ENCODE measurements at places on chromosomes 6 and 20.

DNA sequence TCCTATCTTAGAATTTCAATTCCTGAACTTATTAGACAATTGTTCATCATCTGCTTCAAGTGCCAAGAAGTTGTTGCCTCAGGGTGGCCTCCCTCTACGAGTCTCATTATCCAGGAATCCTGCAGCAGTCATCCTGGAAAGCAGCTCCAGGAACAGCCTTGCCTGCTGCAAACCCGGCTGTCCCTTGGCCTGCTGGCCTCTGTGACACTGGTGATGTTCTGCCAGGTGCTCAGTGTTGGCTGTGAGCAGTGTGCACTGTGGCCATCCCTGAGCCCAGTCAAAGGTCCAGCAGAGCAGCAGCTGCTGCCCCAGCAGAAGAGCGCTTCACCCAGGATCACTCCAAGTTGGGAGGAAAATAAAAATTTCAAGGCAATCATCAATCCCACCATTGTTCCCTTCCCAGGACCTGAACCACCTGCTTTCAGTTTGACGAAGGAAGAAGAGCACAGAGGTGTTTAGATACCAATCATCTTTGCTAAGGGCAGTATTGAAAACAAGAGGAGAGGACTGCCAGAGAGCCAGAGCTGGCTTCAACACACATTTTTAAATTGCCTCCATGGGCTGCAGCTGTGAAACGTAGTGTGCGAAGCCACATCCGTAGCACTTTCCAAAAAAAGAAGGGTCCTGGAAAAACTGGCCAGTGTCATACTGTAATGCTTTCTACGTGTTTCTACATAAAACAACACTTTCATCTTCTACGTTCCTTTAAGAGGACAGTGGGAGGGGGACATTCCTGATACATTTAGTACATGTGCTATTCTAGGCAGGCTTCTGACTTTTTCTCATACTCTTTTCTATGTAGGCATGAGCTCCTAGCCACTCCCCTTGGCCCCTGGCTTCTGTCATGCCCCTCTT is 7.2 kb upstream of the FAM50B start:
- DNase-seq: peak; percentile 65

GRCh38 chr20:49890471-49891361 is 24.6 kb downstream of the SPATA2 start:
- no peak for DNase-seq

- no peak for DNase-seq
These were observed 106.9 kb downstream of the RNGTT start for GRCh38 chr6:88856566-88856965.

GRCh38 chr20:44017905-44018258 is 103.2 kb downstream of the TOX2 start:
- DNase-seq: no peak

DNA sequence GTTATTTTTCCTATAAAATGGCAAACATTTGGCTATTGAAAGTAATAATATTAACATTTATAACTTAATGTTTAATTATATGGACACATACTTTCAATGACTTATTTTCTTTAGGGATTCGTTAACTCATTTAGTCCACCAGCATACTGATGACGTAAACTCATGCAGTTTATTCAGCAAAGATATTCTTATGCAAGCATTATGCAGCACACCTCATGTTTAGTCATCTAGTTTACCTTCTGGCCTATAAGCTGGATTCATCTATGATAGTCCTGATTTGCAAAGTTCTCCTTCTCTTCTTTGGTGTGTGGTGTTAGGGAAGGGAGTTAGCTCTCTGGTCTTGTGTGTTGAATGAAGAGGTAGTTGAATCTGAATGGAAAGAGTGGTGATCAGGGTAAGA is 60.0 kb downstream of the OR2J2 start:
- DNase-seq: no peak

- peak; percentile 32 for DNase-seq
These were observed 11.3 kb downstream of the RAMACL start for GRCh38 chr6:166575205-166575604.

DNA sequence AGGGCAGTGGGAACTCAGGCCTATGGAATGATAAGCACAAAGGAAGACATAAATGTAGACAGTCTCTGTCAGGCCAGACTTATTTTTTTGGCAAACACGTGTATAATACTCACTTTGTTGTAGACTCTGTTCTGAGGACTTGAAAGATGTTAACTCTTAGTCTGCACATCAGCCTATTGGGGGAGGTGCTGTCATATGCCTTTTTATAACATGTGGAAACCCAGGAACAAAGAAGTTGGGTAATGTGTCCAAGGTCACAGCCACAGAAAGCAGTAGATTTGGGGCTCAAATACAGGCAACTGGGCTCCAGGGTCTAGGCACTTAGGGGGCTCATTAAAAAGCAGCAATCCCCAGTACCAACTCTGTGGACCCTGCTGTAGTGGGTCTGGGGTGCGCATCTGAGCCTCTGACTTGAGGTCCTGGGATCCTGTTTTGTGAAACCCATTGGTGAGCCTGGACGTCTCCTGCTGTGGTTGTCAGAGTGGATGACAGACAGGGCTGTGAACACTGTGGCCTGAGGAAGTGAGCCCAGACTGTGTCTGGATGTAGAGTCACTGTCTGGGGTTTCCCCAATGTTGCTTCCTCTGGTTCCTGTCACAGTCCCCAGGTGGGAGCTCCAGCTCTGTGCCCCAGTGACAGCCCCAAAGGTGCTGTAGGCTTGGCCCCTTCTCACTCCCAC is 50.0 kb downstream of the CDH26 start:
- DNase-seq: no peak

GRCh38 chr20:58646703-58647102 is 4.4 kb upstream of the STX16 start:
- no peak for DNase-seq

GRCh38 chr20:17635332-17636244 is 46.5 kb downstream of the RRBP1 start:
- peak; percentile 76 for DNase-seq

- DNase-seq: no peak
These were observed 8.2 kb upstream of the RPS6KA2 start for GRCh38 chr6:166635013-166635970.

- DNase-seq: peak; percentile 41
These were observed 304.5 kb downstream of the PRL start for GRCh38 chr6:21992178-21992967.

DNA sequence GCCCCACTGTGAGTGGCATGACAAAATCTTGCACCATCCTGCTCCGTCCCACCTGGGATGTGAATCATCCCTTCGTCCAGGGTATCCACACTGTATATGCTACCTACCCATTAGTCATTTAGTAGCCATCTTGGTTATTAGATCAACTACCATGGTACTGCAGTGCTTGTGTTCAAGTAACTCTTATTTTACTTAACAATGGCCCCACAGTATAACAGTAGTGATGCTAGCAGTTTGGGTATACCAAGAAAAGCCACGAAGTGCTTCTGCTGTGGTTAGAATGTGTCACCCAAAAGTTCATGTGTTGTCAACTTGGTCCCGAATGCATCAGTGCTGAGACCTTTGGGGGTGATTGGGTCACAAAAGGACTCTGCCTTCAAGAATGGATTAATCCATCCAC is 11.7 kb downstream of the OSER1 start:
- DNase-seq: no peak

- DNase-seq: no peak
These were observed 109.1 kb downstream of the SASH1 start for GRCh38 chr6:148451690-148452089.

GRCh38 chr6:5846889-5847288 is 159.8 kb downstream of the NRN1 start:
- DNase-seq: no peak

DNA sequence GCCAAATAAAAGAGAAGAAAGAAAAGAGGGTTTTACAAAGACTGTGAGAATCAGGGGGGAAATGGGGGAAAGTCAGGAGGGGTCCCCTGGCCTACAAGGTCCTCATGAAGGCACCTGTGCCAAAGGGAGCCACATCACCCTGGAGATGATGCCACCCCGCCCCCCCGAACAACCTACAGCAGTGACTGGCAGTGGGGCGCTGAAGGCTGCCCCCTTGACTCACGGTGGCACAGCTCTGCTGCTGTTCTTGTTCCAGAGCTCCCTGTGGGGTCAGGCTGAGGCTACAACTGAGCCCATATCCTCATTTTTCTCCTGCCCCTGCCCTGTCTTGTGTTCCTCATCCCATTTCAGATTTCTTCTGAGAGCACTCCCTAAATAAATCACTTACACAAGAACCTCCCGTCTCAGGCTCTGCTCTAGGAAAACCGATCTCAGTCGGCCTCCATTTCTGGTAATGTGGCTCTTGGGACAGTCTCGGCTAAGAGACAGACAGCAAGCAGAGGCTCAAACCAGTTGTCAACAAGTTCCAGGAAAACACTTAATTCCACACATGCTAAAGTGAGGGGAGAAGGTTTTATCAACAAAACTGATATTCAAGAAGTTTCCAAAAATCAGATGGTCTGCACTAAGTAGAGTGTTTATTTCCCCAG is 105.7 kb downstream of the SNAP25 start:
- DNase-seq: no peak

- DNase-seq: no peak
These were observed 70.7 kb upstream of the BEND3 start for GRCh38 chr6:107186047-107186446.

GRCh38 chr6:136790411-136791295 is 1.6 kb downstream of the MAP3K5 start:
- no peak for DNase-seq

- no peak for DNase-seq
These were observed 19.8 kb upstream of the COX7A2 start for GRCh38 chr6:75263401-75263750.

DNA sequence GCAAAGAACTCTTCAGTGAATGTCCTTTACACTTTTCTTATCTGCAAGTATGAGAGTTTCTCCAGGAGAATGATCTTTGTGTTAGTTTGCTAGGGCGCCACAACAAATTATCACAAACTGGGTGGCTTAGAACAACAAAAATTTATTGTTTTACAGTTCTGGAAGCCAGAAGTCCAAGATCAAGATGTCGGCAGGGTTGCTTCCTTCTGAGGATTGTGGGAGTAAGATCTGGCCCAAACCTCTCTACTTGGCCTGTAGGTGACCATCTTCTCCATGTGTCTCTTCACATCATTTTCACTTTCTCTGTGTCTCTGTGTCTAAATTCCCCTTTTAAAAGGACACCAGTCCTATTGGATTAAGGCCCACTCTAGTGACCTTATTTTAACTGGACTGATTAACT is 103.0 kb downstream of the ADTRP start:
- no peak for DNase-seq

GRCh38 chr6:89993411-89993810 is 99.1 kb downstream of the GJA10 start:
- no peak for DNase-seq

DNA sequence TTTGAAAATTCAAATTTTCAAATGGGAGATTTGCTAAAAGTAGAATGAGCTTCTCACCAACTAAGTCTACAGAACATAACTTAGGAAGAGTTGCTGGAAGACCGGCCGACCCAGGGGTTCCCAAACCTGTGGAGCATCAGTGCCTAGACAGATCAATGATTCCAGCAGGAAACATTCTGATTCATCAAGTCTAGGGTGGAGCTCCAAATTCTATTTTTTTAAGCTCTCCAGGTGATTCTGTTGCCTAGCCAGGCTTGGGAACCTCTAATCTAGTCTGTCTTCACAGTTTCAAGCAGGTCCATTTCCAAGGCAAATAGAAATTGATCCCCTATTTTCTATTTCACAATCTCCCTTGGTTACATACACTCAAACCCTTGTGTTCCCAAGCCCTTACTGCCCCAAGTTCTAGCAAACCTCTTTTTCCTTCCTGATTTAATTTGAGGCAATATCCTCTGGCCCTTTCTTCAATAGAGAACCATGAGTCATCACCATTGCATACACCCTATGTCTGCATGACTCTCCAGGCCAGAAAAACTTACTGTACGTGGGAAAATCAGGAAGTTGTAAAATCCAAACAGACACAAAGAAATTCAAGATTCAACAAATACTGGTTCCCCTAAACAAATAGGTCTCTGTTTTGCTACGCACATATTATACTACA is 8.9 kb downstream of the ATXN1 start:
- DNase-seq: peak; percentile 57

DNA sequence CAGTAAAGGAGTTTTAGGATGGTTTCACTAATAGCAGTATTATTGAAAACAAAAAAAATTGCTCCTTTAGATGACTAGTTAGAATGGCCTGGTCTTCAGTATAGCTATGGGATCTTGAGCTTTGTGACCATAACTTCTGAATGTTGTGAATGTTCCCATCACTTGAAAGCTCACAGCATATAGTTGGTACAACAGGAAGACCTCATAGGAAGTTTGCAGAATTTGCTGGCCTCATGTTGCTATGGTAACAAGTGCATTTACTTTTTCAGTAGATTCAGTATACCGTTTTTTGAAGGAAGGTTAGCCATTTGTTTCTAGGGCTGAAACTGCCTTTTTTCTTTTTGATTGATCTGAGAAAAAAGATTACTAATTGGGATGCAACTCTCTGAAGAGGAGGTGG is 8.3 kb downstream of the PHF3 start:
- no peak for DNase-seq

- DNase-seq: peak; percentile 52
These were observed 501.4 kb downstream of the BCKDHB start for GRCh38 chr6:80607811-80608391.

DNA sequence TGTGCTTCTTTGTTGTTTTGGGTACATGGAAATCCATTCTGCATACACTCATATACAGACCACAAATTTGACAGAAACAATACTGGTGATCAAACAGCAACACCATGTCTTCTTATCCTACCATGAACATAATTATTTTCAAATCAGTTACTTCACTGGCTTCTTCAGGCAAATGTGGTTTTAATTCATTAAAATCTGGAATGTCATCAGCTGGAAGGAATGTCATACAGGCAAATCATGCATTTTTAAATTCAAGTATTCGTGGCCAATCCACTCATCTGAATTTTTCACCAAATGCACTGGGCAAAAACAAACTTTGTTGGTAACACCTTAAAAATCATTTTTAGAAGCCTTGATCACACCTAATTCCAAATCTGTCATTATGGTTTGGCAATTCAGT is 59.3 kb downstream of the KIF6 start:
- DNase-seq: no peak

- no peak for DNase-seq
These were observed 1.9 kb downstream of the BTBD3 start for GRCh38 chr20:11919581-11919980.

- DNase-seq: no peak
These were observed 626.0 kb downstream of the RNF144B start for GRCh38 chr6:19013026-19013705.

DNA sequence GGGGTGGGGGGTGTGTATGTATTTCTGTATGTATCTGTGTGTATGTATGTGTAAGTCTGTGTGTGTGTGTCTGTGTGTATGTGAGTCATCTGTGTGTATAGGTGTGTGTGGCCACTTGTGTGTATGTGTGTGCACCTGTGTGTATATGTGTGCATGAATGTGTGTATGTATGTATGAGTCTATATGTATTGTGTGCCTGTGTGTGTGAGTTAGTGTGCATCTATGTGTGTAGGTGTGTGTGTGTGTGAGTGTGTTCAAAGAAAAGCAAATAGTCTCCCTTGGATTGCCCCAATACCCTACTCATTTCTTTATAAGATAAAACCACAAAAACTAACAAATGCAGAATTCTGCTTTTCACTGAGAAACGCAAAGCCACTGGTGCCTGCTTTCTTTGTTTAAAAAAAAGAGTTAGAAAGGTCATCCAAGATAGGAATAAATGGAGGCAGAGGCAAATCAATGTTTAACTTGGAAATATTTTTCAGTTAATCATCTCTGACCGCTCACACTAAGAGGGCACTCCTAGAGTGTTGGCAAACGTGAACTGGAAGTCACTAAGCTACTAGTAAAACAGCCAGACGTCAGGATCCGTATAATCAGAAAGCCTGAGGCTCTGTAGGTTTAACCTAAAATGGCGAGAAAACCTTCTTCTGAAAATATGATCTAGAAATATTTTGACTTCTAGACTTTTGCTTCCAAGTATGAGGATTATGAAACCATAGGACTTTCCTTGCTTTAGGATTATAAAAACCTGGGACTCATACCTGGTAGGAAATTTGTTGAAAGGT is 37.4 kb upstream of the JAG1 start:
- no peak for DNase-seq
